IPS DF 6.9 (cell line): ENCODE measurements at places on chromosomes 6 and 20.

- no peak for DNase-seq
These were observed 231.6 kb downstream of the FNDC1 start for GRCh38 chr6:159400826-159401225.

DNA sequence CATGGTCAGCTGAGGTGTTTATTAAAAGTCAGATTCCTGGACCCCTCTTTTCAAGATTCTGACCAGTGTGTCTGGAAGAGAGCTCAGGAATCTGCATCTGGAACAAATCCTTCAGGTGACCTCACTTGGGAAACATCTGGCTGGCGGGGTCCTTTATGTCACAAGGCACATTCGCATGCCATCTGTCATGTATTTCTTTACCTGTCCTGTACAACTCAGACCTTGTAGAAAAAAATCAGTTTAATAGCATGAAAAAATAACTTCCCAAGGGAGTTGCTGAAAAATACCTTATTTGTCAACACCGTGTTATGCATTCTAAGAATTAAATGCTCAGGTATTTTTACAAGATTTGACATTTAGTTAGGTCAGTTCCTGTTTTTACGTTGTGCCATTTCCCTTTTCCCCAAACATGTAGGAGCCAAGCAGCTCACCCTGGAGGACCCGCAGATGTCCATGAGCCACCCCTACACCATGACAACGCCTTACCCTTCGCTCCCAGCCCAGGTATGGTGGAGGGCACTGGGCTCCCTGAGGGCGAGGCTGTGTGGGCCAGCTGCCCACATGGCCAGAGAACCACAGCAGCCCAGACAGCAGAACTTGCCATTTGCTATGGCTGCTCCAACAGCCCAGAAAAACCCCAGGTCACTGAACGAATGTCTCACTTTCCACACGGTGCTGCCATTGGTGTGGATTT, 4.0 kb downstream of the IRF4 start:
- DNase-seq, result no peak

GRCh38 chr6:5994234-5994998, 12.3 kb downstream of the NRN1 start:
- no peak for DNase-seq

GRCh38 chr6:169312658-169313346, 59.2 kb upstream of the THBS2 start:
- DNase-seq, result no peak

- no peak for DNase-seq
These were observed 229.5 kb downstream of the CDH26 start for GRCh38 chr20:60187683-60188082.

- no peak for DNase-seq
These were observed 18.8 kb upstream of the SIRPA start for GRCh38 chr20:1876217-1876921.

DNA sequence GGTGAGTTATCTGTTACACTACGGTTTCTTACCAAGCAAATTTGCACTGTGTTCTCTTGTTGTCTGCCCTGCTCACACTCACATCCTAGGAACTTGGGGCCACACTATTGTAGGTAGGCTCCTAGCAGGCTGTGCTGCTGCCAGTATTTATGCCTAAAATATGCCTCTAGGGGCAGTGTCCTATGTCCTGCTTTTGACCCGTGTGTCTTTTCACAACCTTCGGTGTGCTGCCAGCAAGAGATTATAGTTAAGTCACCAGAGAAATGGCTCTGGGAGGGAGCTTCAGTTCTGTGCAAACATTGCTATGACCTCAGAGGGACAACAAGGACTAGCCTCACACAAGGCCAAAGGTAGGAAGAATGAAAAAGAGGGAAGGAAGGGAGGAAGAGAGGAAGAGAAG, 8.9 kb upstream of the TAAR5 start:
- peak; percentile 33 for DNase-seq

DNA sequence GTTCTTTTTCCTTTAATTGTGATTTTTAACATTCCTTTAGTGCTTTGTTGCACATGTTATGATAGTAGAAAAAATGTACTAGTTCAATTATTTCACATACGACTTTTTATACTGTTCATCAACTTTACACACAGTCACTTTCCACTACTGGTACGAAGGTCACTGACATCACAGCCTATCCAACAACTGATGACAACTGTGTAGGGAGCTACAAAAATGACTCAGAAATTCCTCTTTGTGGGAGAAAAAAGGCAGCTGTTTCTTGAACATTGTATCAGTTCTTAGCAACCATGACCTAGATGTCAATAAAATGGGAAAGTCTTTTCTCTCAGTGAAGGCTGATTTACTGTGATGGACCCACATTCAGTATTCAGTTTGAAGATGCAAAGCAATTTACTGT, 7.0 kb upstream of the ID4 start:
- no peak for DNase-seq

GRCh38 chr20:36532388-36532787, 8.9 kb upstream of the MYL9 start:
- DNase-seq, result no peak

DNA sequence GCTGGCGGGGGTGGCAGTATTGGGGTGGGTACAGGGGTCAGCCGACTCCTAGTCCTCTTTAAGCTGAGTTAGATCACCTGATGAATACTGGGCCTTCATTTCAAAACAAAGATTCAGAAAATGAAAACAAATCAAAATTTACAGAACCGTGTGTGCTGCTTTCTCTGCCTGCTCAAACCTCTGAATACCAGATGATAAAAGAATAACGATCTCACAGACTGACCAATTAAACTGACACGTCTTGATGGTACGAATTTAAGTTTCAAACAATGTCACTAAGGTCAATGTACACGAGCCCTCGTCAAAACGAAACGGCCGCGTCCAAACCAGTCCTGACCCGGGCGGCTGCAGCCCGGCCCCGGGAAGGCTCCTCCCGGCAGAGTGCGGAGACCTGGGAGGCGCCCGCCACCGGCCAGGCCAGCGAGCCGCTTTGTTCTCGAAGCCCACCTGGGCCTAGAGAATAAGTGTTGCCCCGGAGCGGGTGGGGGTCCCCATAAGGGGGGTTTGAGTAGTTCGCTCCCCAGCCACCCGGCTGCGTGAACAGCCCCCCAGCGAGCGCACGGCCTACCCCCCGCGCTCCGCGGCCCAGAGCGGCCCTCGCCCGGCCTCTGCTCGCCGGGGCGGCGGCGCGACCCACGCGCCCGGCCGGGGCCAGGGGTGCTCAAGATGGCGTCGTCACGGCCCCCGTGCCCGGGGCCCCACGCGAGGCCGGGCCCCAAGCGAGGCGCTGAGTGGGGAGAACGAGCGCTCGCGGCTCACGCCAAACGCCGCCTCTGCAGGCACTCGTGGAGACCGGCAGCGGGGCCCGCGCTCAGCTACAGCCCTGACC, 728 bp downstream of the PSMA7 start:
- DNase-seq, result no peak

- no peak for DNase-seq
These were observed at the start of gene MMP24 for GRCh38 chr20:35226126-35226883. MMP24 (plus strand) TSS chr20:35226690; CDS start chr20:35226739, 49 bp downstream.

GRCh38 chr20:41861772-41862422, 243.7 kb upstream of the CHD6 start:
- DNase-seq, result no peak

GRCh38 chr6:170006071-170006899, 254.9 kb downstream of the ERMARD start:
- DNase-seq, result no peak

DNA sequence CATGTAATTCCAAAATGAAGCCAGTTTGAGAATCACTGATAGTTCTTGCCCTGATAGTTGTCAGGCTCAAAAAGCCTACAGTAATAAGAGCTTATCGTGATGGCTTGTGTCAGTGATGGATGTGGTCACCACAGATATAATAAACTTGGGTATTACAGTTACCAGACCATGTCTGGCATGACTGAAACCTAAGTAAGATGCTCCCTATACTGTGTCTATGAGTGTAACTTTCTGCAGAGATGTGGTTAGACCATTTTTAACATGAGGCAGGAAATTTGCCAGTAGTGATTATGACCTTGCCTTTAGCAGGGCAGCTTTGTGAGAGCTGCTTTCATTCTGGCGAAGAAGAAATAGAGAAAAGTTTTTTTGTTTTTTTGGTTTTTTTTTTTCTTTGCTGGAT, 90.2 kb downstream of the ANKS1A start:
- no peak for DNase-seq

DNA sequence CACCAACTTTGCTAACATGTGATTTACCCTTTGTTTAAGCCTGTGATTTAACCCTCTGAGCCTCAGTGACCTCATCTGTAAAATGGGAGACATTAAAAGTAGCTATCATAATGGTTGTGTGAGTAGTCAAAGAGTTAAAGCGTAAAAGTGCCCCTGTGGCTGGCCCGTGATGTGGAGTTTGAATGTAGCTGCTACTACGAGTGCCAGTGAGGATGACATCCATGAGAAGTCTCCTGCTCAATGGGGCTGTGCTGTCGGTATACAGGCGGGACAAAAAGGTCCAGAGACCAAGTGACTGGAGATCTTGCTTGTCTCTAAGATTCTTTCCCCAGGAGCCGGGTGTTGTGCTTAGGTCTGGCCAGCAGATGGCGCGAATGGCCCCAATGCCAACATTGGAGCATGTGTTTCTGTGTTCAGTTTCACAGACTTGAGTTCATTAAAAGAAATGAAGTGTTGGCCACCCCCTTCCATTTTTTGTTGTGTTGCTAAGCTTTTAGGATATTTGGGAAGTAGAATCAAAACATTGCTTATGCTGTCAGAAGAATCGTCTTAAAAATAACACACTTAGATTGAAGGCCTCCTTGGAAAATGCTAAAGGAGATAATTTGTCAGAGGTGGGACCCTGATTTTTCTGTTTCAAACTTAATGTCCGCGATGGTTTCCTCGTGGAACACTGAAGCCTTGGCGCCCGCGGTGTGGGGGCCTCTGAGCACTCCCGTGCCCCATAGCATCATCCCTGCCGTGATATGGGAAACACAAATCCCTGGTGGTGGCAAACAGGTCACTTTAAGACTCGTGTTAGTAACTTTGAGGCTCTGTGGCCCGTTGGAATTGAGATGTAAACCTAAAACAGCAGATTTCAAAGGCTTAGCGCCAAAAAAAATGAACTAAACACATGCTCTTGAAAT, 9.3 kb upstream of the RBM38 start:
- DNase-seq, result no peak

GRCh38 chr6:44099192-44099591, 28.1 kb downstream of the MRPL14 start:
- DNase-seq, result no peak

DNA sequence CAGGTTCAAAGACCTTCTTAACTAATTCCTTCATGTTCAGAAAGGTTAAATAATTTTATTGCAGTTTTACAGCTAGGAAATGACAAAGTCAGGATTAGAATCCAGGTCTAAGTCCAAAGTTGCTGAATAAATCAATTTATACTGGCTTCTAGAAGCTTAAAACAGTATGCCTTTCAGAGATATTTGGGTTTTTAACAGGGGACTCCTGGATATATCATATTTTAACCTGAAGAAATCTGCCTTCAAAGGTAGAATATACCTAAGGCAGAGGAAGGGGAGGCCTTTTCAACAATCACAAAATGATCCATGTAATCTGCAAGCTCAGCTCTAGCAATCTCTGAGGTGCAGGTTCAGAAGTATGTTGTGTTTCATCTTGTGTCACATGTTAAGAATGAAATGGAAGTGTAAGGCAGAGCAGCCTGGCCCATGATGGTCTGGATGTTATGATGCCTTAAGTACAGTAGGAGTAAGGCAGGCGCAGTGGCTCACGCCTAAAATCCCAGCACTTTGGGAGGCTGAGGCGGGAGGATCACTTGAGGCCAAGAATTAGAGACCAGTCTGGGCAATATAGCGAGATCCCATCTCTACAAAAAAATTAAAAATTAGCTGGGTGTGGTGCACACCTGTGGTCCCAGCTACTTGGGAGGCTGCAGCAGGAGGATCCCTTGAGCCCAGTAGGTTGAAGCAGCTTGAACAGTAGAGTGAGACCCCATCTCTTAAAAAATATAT, 123.9 kb downstream of the SOBP start:
- DNase-seq, result no peak

- no peak for DNase-seq
These were observed 19.9 kb downstream of the CAP2 start for GRCh38 chr6:17413313-17413750.

DNA sequence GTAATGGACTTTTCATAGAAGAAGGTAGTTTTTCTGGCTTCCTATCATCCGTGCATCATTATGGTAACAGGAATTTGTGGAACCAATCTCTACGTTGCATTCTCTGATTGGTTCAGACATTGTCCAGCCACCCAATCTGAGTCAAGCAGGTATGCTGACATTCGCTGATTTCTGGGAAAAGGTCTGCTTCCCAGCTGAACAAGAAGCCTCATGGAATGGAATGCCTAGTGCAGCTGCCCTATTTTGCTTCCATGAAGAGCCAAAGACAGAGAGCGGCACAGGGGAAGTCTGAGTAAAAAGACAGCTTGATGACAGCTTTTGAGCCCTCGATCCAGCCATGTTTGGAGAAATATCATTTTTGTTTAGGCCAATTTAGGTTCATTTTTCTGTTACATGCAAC, 38.5 kb upstream of the TXLNB start:
- DNase-seq, result no peak

DNA sequence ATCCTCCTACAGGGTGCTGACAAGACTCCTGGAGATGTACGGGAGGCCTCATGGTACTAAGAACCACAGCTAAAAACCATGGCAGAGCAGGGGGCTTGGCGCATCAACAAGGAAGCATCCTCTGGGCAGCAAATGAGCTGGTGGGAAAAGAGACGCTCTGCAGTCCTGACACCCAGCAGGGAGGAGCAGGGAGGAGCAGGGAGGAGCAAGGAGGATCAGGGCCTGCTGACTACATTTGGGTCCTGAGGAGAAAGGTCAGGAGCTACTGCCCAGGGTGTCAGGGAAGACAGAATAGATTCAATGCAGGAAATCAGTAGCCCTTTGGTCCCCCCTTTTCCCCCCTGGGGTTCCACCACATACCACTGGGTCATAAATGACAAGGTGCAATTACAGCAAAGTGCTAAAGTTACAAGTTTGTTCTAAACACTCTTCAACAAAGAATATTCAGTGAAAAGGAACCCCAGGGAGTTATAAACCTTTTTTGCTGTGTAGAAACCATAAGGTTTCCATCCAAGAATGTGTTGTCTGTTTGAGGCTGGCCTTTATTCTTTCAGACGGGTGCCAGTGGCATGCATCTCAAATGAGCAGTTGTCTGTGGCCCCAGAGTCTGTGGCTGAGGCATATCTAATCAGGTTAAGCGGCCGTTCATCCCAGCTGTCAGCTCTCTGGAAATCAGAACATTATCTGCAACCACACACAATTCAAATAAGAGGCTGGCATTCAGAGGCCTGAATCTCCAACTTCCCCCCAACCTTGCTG, 325.0 kb downstream of the CDC5L start:
- DNase-seq, result no peak

DNA sequence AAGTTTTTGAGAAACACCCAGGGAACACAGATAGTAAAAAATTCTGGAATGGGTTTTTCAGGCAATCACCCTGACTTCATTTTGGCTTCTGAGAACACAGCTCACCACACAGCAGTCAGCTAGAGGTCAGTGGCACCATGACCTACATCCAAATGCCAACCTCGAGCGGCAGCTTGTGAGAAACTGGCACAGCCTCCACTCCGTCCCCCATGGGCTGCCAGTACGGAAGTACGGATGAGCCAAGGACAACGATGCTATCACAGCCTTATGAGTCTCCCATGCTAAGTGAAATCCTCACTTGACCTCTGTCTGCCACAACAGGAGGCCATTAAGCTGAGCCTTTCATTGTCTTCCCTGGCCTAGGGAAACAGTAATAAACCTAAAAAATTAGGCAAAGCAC, 32.0 kb downstream of the KIF16B start:
- DNase-seq, result no peak
